ENCODE measurements at places on chromosomes 1 and 21.

DNA sequence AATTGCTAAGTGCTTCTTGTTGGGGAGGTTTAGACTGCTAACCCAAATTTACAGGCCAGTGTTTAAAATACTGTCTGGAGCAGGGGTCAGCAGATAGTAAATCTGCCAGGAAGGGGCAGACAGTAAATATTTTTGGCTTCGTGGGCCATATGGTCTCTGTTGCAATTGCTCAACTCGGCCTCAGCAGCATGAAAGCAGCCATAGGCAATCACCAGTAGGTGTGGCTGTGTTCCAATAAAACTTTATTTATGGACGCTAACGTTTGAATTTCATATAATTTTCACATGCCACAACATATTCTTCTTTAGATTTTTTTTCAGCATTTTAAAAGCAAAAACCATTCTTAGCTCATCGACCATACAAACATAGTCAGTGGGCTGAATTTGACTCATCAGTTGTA, 172.7 kb downstream of the BRINP2 start:
- DNase-seq: no peak

DNA sequence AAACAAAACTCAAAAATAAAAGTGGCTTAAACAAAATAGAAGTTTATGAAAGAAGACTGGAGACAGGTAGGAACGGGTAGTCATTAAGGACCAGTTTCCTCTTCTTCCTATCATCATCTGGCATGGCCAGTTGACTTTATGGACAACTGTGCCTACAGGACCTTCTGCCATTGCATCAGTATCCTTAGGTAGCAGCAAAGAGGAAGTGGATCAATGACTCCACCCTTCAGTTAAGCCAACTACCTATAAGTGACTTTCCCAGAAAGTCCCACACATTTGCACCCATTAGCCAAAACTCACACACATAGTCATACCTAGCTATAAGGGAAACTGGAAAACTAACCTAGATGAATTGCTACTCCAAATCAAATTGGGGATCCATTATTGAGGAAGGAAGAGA, 51.7 kb downstream of the RASAL2 start:
- no peak for DNase-seq

GRCh38 chr1:233183226-233184020, 112.1 kb downstream of the PCNX2 start:
- DNase-seq: no peak

DNA sequence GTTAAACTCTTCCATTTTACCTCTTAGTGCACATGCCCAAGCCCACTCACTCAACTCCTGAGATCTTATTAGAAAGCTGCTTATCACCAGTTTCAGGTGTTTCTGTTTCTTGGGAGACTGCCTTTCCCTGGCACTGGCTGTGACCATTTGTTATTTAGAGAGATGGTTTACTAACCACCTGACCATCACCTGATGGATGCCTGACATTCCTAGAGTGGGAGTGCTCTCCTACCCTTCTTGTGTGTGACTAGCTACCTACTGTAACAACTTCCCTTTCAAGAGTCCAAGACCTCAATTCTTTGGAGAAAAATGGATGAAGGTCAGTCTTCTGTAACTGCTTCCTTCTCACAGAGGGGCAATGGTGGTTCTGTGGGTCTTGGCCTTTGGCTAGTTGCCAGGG, 755.2 kb upstream of the ADAMTS5 start:
- no peak for DNase-seq

- no peak for DNase-seq
Measured at GRCh38 chr21:31755027-31755426, 23.1 kb upstream of the SCAF4 start.

- no peak for DNase-seq
Measured at GRCh38 chr1:39977202-39977601, 22.3 kb downstream of the MFSD2A start.

DNA sequence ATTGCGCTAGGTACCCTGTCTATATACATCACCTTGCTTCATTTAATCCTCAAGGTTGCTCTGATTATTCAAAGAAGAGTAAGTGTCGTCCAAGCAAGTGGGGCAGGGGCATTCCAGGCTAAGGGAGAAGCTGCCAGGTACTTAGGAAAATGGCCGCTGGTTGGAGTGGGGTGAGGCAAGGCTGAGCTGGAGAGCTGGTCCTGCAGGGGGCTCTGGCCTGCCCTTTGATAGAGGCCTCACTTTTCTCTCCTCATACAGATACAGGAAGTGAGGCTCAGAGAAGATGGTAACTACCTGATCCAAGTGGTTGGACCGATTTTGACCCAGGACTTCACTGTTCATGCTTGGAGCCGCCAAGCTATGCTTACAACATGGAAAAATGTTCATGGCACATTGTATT, 86.9 kb upstream of the ZBTB40 start:
- DNase-seq: no peak

DNA sequence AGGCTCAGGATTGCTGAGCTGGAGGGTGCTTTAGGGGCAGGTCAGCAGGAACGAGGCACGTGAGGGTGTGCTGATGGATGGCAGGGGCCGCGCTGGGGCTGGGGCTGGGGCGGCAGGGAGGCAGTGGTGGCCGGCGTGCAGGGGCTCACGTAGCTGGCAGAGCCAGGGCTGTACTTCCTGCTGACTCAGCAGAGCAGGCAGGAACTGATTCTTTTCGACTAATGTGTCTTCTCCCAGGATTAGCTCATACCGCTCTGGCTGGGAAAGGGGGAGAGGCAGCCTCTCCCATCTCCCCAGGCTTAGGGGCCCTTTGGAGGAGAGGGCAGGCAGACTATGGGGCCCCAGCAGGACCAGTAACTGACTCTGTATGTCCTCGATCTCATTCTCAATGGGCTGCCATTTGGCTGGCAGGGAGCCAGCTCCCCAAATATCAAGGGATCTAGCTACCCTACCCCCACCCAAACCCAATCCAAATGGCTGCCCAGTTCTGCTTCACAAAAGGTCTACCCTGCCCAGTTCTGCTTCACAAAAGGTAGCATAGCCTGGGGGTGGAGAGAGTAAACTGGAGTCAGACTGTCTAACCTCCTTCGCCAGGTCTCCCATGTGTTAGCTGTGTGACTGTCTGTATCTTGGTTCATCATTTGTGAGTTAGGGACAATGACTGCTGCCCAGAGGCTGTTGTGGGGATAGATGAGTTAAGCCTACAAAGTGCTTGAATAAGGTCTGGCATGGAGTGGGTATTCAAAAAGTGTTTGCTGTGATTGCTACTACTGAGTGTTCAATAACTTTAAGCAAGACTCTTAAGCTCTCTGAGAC, 100.1 kb upstream of the SLC2A1 start:
- DNase-seq: no peak

- DNase-seq: no peak
Measured at GRCh38 chr21:29786496-29787360, 153.1 kb downstream of the GRIK1 start.

DNA sequence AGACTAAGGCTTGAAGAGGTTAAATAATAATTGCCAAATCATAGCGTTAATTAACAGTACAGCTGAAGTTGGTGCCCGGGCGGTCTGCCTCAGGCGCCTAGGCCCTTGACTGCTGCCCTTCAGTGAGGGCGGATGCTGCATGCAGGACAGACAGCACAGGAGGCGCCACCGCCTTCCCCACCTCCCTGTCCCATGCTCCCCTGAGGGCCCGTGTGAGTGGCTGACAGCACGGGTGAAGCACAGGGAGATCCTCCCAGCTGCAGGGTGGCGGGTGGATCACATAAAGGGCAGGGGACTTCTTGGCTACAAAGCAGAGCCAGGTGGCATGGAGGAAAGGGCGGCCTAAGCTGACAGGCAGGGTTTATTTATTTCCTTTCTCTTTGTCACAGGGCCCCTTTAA, 49.1 kb downstream of the DDX20 start:
- no peak for DNase-seq

GRCh38 chr1:150987924-150988323, 5.8 kb downstream of the ANXA9 start:
- DNase-seq: peak; percentile 21

DNA sequence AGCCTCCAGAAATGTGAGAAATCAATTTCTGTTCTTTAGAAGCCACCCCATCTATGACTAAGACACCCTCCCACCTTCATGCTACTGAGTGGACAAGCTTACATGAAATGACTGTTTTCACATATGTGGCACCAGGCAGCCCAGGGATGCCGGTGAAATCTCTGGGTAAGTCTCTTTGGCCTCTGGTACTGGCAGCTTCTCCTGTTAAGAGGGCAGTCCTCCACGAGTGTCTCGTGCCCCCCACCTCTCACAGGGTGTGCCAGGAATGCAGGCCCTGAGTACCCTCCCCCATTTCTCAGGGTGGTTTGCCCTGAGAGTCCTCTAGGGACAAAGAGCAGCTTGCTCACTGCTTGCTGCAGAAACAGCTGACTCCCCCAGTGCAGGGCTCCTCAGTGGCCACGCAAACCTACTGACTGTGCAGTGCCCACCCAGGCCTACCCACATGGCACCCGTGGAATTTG, 3.2 kb upstream of the PRXL2B start:
- DNase-seq: no peak

- no peak for DNase-seq
Measured at GRCh38 chr21:15221799-15222386, 157.1 kb upstream of the NRIP1 start.

DNA sequence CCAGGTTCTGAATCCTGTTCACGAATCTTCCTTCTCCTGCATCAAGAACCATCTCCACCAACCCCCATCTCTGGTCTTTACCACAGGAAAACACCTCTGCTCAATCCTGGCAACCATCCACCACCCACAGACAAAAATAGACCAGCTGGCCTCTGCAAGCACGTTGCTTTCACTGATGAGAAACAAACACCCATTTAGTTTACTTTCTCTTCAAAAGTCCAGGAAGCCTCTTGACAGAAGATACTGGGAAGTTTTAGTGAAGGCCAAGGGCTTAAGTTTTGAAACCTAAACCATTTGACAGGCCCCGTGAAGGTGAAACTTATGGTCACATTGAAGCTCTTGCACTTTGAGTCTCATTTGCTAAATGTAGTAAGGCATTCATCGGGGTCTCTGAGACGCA, 122.6 kb upstream of the PPP2R5A start:
- peak; percentile 59 for DNase-seq

- DNase-seq: no peak
Measured at GRCh38 chr1:8789314-8790214, 27.9 kb downstream of the RERE start.

GRCh38 chr21:37771181-37771580, 145.1 kb downstream of the KCNJ6 start:
- no peak for DNase-seq

DNA sequence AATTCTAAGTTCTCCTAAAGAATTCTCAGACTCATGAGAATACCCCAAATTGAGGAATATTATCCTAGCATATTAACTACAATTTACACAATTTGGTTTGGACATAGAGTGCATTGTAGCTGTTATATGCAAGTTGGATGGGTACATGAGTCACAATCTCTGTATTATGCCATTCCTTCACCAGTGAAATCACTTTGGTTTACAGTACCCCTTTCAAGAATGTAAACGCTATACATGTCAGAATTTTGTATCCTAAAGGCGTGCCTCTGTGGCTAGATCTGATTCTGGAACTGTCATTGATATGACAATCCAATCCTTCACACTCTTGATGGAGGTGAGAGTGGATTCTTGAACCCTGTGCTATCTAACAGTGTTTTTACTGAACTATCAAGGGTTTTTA, 6.7 kb upstream of the IL10RB start:
- DNase-seq: no peak

- DNase-seq: no peak
Measured at GRCh38 chr1:226121049-226121586, 58.6 kb downstream of the H3-3A start.

GRCh38 chr1:64686828-64687724, 57.8 kb upstream of the RAVER2 start:
- peak; percentile 41 for DNase-seq

- DNase-seq: no peak
Measured at GRCh38 chr21:41065539-41065938, 102.4 kb upstream of the BACE2 start.
